ENCODE measurements at places on chromosomes 11 and 22.

GRCh38 chr11:45772449-45772774, 32.5 kb upstream of the SLC35C1 start:
- DNase-seq = no peak

DNA sequence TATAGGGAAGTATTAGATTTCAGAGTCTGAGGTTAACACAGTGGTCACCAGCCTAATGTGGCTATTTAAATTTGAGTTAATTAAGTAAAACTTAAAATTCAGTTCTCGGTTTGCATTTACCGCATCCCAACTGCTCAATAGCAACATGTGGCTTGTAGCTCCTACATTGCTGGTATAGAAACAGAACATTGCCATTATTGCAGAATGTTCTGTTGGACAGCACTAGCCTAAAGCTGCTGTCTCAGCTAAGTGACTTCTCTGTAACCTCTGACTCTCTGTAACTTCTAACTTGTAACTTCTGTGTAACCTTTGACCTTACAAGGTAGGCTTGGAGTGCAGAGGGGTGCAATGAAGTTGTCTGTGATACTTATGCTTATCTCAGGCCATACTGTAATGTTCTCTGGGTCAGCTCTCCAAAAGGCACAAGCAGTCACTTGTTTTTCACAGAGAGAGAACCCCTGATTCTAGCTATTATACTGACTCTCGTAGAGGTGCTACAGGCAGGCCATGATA, 78.7 kb downstream of the ZNRF3 start:
- DNase-seq = no peak

- peak; percentile 32 for DNase-seq
Measured at GRCh38 chr11:11978792-11979487, 29.5 kb downstream of the DKK3 start.

- DNase-seq = no peak
Measured at GRCh38 chr11:1566381-1567051, 5.6 kb downstream of the DUSP8 start.

DNA sequence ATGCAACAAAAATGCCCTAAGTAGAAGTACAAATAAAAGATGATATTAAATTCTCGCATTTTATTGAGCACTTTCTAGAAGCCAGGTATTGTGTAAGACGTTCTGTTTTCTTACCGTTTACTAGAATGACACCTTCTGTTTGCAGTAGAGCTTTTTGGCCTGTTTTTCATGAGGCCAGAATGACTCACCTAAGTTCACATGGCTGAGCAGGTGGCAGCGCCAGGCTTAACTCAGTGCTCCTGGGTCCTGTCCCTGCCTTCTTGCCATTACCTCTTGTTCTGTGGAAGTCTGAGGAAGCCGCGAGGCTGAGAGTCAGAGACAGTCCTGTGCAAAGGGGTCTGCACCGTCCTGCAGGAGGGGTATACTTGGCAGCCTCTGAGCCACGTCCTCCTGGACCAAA, 113.8 kb downstream of the ATXN10 start:
- no peak for DNase-seq

GRCh38 chr11:61814247-61814957, 2.4 kb downstream of the FADS1 start:
- peak; percentile 24 for DNase-seq

GRCh38 chr22:30890686-30891442, 77.7 kb downstream of the MORC2 start:
- peak; percentile 60 for DNase-seq

DNA sequence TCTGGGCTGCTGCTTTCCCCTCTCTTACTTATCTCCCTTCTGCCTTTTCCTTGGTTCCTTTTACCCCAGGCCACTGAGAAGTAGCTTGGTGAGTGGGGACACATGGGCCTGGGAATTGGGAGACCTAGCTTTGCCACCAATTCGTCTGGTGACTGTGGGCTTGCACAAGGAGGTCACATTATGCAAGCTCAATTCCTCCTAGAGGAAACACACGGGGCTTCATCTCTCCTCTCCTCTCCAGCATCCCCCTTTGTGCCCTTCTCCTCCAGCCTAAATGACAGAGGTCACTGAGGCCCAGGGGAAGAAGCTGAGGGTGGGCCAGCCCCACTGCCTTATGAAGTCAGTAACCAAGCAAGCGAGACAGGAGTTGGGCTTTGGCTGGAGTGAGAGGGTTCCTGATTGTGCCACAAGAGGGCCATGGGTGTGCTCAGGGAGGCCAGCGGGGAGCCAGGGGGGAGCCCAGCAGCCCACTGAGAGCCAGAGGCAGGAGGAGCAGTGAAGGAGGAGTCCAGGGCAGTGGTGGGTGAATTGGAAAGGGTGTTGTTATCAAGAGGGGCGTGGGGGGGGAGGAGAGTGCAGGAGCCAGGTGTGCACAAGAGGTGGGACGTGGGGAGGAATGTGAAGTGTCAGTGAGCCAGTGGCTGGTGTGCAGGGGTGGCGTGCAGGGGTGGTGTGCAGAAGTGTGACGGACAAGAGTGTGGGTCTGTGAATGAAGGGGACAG, 2.0 kb downstream of the CLCF1 start:
- DNase-seq = peak; percentile 38

DNA sequence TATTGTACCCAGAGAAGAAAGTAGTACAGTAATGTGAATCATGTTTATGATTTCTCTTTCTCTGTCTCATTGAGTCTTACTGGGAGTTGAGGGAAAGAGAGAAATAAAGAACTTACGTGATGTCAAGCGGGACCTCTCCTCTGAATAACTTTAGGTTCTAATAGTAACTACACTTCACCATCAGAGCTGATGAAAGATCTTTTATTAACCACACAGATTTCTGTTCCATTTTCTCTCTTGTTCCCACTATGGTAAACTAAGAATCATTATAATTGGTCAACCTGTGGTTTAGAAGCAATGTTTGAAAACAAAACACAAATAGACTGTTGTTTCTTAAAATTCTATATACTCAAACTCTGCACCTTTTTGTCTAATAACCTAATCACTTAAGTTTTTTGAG, 142.3 kb downstream of the ELP4 start:
- DNase-seq = no peak

GRCh38 chr11:45219411-45219810, 66.7 kb downstream of the SYT13 start:
- no peak for DNase-seq

DNA sequence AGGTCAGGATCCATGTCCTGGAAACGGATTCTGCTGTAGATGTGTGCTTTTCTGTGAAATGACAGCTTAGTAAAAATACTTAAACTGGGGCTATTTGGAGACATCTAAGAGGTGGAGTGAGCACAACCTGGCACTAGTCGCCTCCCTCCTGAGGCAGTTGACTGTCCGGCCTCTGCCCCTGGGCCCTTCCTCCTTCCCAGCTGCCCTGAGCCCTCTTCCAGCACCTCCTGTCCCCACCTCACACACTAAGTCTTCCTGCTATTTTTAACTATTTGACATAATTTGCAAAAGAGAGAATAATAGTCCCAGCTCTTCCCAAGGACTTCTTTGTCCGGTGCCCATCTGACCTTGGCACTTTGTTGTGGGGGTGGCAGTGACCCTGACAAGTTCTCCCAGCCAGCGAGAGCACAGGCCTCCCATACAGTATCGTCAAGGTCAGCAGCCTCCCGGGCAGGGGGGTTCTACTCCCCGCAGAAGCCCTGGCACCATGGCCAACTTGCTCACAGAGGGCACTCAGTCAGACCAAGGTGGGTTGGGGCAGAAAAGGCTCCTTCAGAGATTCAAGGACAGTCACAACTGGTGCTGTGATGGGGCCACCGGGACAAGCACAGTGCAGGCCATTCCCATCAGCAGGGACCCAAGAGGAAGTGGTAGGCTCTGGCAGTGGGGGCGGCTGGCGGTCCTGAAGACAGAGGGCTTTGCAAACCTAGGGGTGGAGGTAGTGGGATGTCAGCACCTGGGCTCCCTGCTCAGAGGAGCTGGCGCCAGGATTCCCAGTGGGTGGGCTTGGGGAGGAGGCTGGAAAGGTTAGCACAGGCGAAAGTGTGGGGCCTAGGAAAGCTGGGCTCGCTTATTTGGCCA, 5.5 kb upstream of the NEAT1 start:
- peak; percentile 8 for DNase-seq

GRCh38 chr11:43959321-43959995, 17.0 kb downstream of the C11orf96 start:
- DNase-seq = no peak

DNA sequence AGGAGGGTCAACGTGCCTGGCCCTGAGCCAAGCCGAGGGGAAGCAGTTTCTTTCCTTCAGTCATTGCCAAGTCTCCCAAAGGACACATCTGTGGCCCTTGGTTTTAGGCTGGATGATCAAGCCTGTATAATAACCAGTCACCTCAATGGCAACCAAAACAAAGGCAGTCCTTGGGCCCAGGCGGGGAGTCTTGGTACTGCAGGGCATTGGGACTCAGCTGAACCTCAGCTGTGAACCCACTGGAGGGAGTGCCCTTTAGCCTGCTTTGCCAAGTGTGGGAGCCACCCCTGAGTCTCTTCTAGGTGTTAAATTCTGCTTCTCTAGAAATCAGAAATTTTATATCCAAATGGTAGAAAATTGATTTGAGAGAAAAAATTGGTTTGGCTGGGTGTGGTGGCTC, 36.9 kb downstream of the CPT1A start:
- DNase-seq = peak; percentile 82

DNA sequence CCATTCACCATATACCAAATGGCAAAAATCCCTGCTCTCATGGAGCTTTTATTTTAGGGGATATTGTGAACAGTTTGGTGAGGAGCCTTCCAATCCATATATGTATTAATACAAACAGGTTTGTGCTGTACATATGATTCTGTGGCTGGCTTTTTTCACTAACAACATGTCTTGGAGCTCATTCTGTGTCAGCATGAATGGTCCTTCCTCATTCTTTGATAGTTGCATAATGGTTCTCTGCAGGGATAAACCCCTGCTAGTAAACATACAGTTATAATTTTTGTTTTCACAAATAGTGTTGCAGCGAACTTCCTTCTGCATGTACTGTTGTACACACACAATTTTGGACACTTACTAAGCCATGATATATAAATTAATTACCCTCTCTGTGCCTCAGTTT, 8.3 kb downstream of the PRR5L start:
- no peak for DNase-seq

GRCh38 chr11:9796266-9796665, 132.4 kb downstream of the SWAP70 start:
- no peak for DNase-seq

DNA sequence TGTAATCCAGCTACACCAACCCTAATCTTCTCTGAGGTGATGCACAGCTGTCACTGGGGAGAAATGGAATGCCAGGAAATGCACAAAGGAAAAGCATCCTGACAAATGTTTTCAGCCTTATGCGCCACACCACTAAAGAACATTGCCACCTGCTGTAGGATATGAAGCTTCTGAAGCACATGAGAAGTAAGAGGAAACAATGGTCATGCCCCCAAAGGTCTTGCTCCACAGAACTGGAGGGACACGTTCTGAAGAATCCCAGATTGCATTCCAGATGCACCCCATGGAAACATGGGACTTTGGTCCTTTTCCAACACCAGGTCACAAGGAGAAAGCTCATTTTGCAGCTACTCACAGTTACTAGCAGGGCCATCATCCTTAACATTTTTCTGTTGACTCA, 48.7 kb upstream of the ZBED5 start:
- DNase-seq = peak; percentile 37

DNA sequence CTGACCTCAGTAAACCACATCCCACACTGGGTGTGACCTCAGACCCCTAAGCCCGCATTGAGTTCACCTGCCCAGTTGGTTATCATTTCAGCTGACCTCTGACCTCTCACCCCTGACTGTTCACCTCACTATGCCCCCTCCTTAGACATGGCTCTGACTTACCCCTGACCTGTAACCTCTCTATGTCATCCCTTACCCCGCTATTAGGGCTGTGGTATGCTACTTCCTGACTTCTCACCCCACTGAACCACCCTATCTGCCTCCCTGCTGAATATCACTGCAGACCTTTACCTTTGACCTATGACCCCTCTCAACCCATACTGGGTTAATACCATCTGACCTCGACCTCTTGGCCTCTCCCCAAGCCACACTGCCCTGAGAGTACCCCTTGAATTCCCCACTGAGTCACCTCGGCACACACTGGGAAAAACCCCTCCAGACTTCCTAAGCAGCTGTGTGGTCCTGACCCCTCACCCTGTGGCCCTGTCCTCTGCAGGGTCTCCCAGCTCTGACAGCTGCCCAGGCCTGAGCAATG, 8.3 kb downstream of the PLCB3 start:
- no peak for DNase-seq

GRCh38 chr22:44153710-44154109, 27.0 kb upstream of the PARVG start:
- no peak for DNase-seq

DNA sequence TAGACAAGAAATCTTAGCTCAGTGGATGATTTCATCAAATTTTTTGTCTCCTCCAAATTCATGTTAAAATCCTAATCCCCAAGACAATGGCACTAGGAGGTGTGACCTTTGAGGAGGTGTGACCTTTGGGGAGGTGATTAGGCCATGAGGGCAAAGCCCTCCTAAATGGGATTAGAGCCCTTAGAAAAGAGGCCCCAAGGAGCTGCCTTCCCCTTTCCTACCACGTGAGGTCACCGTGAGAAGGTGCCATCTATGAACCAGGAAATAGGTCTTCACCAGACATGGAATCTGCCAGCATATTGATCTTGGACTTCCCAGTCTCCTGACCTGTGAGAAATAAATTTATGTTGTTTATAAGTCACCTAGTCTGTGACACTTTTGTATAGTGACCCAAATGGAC, 138.7 kb downstream of the TRIM29 start:
- no peak for DNase-seq

DNA sequence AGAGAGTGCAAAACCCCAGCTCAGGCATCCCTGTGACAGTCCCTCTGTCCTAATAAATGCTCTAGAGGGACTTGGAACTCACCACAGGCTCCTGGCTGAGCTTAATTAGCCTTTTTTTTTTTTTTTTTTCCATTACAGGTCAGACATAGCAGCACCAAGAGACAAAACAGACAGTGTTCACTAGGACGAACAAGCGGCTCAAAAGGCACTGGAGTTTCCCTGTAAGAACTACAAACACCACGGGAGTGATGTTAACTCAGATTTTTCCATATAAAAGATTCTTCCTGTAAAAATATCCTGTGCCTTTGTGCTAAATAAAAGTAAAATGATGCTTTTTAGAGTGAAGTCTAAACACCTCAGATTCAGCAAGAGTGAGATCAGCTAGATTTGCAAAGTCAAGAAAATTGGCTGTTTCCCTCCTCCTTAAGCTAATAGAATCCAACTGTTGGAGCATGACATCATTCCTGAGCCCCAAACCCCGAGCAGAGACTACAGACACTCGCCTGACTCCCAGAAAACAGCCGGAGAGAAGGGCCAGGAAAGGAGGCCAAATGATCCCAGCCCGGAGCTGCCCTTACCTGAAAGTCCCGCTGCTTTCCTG, 101.0 kb upstream of the AKIP1 start:
- DNase-seq = no peak

- DNase-seq = no peak
Measured at GRCh38 chr22:27129266-27129665, 471.9 kb downstream of the MIAT start.

DNA sequence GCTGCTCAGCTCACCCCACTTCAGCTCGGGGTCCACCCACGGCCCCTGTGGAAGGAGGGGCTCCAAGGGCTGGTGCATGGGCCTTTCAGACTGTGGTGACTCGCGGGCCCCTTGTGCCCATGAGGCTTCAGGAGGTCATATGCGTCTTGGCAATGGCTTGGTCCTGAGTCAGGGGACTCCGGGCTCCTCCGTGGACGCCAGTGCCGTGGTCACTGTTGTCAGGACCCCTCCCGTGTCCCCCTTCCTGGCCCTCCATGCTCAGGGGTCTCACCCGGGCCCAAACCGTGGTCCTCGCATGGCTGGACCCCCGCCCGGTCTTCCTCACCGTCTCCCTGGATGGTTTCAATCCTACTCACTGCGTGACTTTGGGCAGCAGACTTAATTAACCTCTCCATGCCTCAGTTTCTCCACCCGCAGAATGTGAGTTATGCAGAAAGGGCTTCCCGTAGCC, 436.4 kb downstream of the TBC1D22A start:
- DNase-seq = no peak

All from SK-MEL-5 (cell line).